ENCODE measurements at places on chromosomes 3 and 15.

GRCh38 chr3:150292891-150293290, 115.2 kb upstream of the TSC22D2 start:
- no peak for DNase-seq

DNA sequence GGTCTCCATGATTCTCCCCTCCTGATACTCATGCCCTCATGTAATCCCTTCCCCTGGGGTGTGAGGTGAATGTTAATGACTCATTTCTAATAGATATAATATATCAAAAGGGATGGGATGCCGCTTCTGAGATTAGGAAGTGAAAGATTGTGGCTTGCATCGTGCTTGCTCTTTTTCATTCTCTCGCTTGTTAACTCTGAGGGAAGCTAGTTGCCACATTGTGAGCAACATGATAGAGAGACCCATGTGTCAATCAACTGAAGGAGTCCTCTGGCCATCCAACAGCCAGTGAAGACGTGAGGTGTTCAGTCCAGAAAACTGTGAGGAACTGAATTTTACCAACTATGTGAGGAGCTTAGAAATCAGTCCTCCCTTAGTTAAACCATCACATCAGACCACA, 28.9 kb upstream of the DRD3 start:
- no peak for DNase-seq

GRCh38 chr15:95910643-95911212, 419.8 kb upstream of the NR2F2 start:
- no peak for DNase-seq

DNA sequence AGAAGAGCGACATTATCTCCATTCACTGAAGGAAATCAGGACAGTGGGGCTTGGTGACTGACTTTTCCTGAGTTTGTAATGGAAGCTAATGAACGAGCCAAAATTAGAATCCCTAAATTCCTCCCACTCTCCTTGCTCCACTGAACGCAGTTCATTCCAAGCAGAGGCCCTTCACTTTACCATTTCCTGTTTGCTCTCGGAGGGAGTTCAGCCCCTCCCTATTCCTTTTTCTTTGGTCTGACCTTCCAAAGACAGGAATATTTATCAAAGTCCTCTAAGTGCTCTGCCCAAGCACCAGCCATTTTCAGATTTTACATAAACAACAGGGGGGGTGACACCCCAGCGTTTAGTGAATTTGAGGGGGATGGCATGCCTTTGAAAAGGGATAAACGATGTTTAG, 24.0 kb upstream of the PTPRG start:
- no peak for DNase-seq

GRCh38 chr3:53170325-53171063, 9.5 kb downstream of the PRKCD start:
- peak; percentile 96 for DNase-seq

- DNase-seq = no peak
These were observed 683 bp upstream of the CPEB1 start for GRCh38 chr15:82647835-82648256.

GRCh38 chr15:73650416-73651126, 17.4 kb upstream of the NPTN start:
- DNase-seq = peak; percentile 52

- DNase-seq = no peak
These were observed 63.6 kb downstream of the PCSK6 start for GRCh38 chr15:101425787-101426365.

- DNase-seq = no peak
These were observed 475.2 kb upstream of the FRG2C start for GRCh38 chr3:75188962-75189361.

GRCh38 chr3:8978551-8978950, 15.3 kb upstream of the RAD18 start:
- DNase-seq = no peak

- no peak for DNase-seq
These were observed 258.9 kb downstream of the PDZRN3 start for GRCh38 chr3:73365756-73366397.

GRCh38 chr3:76547674-76548073, 492.2 kb upstream of the ROBO2 start:
- DNase-seq = no peak

DNA sequence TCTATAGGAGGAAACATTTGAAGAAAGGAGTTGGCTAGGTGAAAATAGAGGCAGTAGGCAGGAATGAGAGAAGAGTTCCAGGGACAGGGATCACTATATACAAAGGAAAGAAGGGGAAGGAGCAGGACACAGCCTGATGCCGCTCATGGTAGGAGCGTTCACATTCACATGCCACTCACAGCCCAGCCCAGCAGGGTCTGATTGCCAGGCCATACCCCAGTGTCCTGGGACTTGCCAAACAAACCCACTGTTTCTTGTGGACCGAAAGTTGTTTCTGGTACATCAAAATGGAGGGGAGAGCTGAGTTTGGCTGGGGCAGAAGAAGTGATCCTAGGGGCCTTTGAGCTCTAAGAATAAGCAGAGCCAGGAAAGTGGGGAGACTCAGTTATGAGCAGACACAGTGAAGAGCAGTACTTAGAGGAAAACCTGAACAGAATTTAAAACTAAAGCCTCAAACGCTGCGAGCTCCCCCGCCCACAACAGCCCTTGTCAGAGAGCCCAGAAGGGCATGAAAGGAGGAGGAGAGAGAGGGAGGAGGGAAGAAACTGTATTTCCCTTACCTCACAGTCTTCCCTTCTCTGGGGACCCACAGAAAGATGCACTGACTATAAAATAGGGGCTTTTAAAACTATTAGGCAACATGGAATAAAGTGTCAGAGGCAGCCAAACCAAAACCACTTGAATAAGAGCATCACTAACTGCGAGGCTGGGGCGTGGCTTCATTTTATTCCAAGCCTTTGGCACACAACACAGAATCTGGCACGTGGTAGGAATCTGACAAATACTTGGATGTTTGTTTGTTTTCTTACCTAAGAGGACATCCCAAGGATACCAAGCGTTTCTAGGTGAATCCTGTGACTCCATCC, 129.0 kb downstream of the RPL22L1 start:
- DNase-seq = no peak

- DNase-seq = no peak
These were observed 147.8 kb upstream of the IL12A start for GRCh38 chr3:159840703-159841299.
